Activated CD8-positive, alpha-beta memory T cell treated with anti-CD3 and anti-CD28 coated beads for 4 hours (primary cell): ENCODE measurements at places on chromosomes 7 and 10.
A peak's percentile ranks its signal among the peaks of the same experiment; 100 is the strongest.

GRCh38 chr10:77138541-77138940, 499.1 kb downstream of the KCNMA1 start:
- no peak for DNase-seq

DNA sequence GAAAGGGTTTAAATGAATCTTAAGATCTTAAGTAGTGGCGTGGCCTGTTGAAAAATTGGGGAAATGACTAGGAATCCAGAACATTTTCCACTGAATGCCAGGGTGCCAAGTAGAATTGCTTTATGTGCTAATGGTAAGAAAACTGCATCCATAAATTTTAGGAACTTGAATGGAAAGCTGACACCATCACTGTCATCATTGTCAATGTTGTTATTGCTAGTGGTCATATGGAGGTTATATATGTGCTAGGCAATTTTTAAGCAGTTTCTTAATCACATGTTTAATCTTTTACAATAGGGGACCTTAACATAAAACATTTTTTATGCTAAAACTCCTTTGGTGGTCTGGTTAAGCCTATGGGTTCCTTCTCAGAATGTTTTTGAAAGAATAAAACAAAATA, 13.1 kb downstream of the MARCHF5 start:
- DNase-seq, result no peak

DNA sequence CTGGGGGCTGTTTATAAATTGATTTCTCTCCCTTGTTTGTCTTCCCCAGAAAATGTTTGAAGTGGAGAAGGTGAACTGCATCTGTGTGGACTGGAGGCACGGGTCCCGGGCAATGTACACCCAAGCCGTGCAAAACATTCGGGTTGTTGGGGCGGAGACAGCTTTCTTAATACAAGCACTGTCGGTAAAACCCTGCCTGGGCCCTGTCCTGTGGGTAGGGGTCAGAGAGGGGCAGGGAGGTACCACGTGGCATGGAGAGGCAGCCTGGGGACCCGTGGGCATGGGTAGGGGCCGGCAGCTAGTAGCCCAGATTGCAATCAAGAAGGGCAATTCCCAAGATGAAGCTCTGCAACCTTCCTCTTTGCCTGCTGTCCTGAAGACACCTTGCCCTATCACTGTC, 6.1 kb downstream of the PNLIPRP2 start:
- DNase-seq, result no peak

DNA sequence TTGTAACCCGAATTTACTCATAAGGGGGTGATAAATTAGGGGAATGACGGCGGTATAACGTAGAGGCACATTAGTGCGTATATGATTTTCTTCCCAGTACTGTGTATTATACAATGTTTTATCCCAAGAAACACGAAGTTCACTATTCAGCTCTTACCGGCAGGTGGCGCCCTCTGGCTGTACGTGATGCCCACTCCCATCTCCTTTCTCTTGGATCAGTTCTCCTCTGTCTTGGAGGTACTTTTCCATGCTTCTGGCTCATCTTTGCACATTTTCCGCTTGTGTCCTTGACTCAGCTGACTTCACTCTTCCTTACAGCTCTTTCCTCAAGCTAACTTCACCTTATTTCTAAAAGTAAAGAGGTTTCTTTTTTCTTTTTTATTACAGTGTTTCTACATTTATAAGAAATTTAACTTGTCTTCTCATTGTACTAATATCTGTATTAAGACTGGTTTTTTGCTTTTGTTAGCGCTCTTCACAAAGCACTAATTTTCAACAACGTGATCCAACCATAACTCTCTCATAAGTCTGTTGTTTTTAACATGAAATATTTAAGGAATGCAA, 21.3 kb downstream of the TMEM176B start:
- peak; percentile 37 for DNase-seq

GRCh38 chr7:138893258-138893657, 87.9 kb downstream of the KIAA1549 start:
- DNase-seq, result no peak

- DNase-seq, result no peak
Measured at GRCh38 chr7:2984091-2984490, 59.6 kb downstream of the CARD11 start.

DNA sequence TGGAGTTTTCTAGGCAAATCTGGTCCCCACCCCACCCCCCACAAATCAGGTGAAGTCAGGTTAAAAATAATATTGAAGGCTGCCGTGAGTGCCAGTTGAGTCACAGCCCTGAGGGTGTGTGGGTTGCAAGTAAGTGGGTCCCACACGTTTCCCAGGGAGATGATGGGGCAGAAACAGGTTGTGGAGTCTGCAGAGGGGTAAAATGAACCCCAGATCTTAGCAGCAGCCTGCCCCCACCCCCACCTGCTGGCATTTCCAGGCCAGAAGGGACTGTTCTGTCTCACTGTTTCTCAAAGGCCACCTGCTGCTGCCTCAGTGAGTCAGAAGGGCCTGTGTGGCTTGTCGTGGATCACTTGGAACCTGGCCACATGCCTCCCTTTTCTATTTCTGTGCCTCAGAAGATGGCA, 59.8 kb upstream of the SMNDC1 start:
- peak; percentile 34 for DNase-seq

- peak; percentile 31 for DNase-seq
Measured at GRCh38 chr7:150322833-150323681, at the start of the genes ACTR3C and LRRC61. TSS of gene ACTR3C (minus strand) at chr7:150323545. CDS start at chr7:150295296, 28,249 bp downstream. TSS of gene LRRC61 (plus strand) at chr7:150323355. CDS start at chr7:150336862, 13,507 bp downstream.

DNA sequence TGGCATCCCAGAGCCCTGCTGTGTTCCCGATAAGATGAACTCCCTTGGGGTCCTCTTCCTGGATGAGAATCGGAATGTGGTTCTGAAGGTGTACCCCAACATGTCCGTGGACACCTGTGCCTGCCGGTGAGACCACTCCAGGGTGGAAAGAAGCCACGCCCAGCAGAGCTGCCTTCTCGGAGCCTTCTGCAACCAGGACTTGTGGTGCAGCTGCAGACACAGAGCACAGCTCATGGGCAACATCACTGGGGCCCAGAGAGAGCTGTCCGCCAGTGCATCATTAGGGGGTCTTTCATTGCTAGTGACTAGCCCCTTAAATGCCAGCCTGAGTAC, 9.6 kb upstream of the GDF2 start:
- DNase-seq, result no peak

DNA sequence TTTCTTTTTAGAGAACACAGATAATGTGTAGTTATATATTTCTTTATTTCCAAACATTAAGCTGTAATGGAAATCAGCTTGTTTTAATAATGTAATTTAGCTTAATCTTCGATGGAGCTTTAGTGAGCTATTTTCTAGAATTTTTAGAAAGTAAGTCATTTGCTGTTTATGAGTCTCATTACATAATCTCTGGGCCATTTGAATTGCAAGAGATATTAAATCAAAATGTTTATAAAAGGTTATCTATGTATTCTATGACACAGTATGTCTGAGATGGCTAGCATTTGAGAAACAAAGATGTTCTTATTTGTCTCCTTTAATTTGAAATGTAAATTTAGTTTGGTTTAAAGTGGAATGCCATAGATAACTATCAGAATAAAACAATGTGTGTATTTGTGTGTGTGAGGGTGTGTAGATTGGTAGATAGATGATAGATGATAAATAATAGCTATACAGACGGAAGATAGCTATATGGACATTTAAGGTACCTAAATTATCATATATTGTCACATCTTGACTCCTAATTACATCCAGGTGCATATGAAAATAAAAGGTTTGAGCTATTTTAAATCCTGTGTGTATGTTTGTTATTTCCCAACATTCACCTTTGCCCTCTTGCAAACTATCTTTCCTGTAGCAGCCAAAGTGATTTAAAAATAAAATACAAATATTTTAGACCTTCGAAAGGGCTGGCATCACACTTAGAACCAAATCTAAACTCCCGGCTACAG, 478.0 kb upstream of the KLF6 start:
- DNase-seq, result no peak

DNA sequence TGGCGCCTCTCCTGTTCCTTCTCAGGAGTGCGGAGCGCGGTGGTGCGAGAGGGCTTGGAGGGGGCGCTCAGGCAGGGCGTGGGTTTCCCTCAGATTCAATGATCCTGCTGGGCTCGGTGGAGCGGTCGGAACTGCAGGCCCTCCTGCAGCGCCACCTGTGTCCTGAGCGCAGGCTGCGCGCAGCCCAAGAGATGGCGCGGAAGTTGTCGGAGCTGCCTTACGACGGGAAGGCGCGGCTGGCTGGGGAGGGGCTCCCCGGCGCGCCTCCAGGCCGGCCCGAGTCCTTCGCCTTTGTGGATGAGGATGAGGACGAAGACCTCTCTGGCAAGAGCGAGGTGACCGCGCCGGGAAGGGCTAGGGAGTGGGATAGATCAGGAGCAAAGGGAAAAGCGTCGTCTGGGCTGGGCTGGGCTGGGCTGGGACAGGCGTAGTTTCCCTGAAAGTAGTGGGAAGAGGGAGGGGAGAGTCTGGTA, 17.0 kb downstream of the FAM131B start:
- DNase-seq, result peak; percentile 30

GRCh38 chr7:111192614-111193413, 101.9 kb downstream of the LRRN3 start:
- no peak for DNase-seq

DNA sequence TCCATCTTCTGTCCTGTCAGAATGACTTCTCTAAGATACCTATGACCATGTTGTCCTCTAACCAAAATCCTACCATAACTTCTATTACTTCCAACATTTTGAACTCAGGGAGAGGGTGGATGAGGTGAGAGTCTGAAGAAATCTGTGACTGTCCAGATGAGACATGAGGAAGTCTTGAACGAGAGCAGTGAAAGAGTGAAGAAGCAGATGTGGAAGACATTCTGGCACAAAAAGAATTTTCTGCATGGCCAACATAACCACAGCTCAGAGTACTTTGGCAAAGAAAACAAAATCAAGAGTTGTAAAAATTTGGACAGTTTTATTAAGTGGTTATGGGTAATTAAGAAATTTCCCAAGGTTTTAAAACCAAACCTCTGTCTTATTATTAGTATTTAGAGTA, 141.6 kb downstream of the CPEB3 start:
- no peak for DNase-seq

DNA sequence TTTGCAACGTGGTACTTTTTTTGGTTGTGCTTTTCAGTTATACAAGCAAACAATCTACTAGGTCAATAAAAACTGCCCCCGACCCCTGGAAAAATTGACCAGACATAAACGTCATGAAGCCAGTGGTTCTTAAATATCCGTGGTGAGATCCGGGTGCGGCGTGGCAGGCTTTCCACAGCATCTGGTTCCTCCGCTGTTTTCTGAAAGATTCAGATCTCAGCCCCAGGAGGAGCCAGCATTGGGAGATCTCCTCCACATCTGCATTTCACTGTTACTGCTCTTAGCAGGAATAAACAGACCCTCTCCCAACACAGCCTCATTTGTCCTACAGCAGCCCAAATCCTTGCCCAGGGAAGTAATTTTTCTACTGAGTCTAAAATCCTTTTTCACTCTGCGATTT, 664.3 kb upstream of the FOXK1 start:
- no peak for DNase-seq

- no peak for DNase-seq
Measured at GRCh38 chr7:128189231-128189930, 51.7 kb upstream of the LEP start.

DNA sequence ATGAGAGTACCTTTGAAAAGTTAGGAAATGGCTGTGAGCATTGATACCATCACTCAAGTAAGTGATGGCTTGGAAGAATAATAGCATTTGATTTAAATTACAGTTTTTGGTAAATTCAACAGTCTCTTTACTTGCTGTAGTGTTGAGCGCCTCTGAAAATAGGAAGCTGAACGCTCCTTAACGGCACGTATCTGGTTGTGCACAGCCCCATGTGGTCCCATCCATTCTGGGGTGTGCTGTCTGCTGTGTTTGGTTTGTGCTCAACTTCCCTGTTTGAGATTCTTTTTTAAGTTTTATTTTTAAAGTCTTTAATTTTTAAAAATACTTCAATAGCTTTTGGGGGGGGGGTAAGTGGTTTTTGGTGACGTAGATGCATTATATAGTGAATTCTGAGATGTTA, 51.5 kb downstream of the DNAJB6 start:
- DNase-seq, result no peak

GRCh38 chr7:73741600-73741999, 3.0 kb upstream of the ABHD11 start:
- no peak for DNase-seq

DNA sequence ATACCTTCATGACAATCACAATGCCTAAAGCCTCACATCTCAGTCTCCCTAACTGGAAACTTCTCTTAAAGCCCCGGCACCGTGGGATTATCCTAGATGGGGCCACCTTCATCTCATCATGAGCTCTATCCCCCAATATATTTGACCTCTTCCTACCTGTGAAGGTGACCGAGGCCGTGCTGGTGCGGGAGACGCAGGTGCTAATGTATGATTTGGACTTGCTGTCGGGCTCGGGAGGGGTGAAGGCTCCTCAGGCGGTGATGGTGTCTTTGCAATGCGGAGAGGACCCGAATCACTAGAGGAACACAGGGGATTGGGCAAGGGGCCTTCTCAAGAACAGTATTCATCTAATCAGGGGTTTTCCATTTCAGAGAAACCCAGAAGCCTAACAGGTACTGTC, 168.4 kb downstream of the AMPH start:
- DNase-seq, result no peak

DNA sequence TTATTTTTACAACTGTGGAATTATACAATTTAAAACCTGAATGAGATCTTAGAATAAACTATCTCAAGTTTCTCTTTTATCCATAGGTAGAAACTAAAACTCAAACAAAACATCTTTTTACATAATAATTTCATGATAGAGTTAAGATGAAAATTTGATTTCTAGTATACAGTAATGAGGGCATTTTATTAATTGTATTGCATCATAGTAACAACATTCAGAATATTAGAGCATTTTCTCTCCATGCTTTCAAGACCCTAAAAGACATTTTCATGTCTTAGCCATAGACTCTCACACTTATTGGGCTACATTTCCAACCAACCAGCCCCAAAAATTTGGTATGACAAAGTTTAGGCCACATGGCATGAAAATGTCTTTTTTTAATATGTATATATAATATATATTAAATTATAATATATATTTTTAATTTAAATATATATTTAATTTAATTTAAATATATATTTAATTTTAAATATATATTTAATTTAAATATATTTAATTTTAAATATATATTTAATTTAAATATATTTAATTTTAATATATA, 195.7 kb upstream of the STEAP1 start:
- DNase-seq, result no peak

GRCh38 chr10:62625484-62625883, 179.0 kb upstream of the ADO start:
- DNase-seq, result no peak

DNA sequence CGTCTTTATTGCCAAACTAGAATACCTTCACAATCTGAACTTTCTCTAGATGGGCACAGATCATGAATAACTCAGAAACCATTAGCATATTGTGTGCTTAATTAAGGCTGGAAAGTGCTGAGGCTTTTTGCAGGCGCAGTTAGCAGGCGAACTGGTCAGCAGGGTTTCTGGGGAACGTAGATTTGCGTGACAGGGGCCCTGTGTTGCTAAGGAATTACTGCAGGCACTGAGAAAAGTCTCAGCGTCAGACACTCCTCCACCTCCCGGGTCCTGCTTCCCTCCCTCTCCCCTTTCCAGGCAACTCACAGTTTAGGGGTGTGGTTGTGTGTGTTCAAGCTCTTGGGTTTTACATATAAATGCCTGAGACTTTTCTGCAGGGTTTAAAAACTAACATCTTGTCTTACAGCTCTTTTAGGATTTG, 2.2 kb downstream of the MAP3K8 start:
- DNase-seq, result no peak
